ENCODE measurements at places on chromosomes 5 and 9.

- no peak for DNase-seq
Measured at GRCh38 chr5:149493316-149493715, 57.9 kb downstream of the CSNK1A1 start.

DNA sequence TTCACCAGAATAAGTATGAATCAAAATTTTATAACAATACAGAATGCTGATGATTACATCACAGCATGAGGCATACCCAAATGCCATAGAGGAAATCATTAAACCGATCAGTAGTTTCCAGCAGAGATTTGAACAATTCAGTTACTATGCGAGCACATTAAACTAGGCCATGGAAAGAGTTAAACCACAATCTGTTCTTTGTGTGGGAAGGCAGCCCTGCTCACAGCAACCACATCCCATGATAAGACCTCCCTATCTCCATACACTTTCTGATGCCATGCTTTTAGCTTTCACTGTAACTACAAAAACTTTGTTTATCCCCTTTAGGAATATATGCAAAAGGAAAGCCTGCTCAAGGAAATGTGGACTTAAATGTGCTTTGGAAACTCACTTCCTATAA is 4.5 kb downstream of the NFIB start:
- no peak for DNase-seq

DNA sequence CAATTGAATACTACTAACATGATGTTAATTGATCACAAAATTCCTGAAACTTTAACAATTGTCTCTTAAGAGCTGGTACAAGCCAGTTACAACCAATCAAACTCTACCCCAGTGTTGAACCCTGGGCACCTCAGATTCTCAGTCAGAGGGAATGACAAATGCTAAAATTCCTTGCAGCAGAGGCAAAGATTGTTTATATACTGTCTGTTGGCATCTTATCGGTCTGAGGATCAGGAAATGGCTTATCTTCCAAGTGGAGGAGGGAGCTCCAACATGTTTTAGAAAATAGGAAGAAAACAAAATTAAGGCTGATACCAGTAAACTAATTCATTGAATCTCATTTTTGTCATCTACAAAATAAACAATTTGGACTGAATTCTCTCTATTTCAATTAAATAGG is 527.8 kb upstream of the ZNF608 start:
- DNase-seq: no peak

- no peak for DNase-seq
Measured at GRCh38 chr9:12554636-12555035, 138.5 kb upstream of the TYRP1 start.

DNA sequence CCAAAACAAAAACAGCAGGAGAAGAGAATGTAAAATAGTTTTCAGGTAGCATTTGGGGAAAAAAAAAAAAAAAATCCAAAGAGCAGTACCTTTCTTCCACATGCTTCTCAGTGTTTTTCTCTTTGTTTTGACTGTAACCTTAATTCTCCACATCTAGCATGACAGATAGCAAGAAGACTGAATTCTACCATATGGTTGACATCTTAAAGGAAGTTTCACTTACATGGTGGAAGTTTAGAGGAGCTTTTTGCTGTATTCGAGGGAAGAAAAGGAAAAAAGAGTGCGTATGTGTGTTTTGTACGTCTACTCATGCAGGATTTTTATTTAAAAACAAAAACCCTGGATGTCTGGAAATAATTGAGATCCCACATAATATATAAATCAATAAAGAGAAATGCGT is 604.8 kb downstream of the CCDC171 start:
- no peak for DNase-seq

- DNase-seq: no peak
Measured at GRCh38 chr5:1244976-1245375, 19.8 kb downstream of the SLC6A18 start.

Measured in hematopoietic multipotent progenitor cell treated with erythropoietin and hydrocortisone succinate and interleukin-3 and kit ligand, for 15 days (in vitro differentiated cells).